Putamen (tissue), 1 donor: ENCODE measurements at places on chromosomes 4 and X.

DNA sequence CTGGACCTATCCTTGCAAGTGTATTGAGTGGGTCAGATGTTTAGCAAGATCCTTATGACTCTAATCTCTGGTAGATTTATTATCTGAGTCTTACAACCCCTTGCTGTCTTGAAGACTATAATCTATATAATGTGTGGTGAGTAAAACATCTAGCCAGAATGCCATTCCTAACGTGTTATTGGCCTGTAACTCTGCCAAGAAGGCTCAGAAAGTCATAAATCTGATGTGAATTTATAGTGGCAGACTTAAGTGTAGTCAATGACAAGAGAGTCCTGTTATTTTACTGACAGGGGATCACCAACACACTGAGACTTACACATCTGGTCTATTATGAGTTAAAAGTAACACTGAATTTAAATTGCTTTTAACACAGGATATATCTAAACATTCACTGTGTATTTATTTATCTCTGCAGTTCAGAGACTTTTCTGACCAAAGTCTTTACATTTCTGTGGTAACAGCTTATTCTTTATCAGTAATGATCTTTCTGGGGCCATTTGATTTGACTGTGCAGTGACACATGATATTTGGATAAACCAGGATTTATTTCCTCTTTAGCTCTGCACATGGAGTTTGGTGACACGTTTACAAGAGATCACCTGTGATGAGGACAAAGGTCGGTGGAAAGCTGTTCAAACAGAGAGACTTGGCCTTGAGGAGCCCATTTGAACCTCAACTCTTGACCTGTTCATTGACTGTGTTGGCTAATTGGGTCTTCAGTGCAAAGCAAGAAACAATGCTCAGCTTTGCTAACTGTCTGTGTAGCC lies 415.8 kb downstream of the STIM2 start:
- no peak for DNase-seq

- DNase-seq, result no peak
Measured at GRCh38 chrX:114930227-114930626, 87.2 kb downstream of the IL13RA2 start.

DNA sequence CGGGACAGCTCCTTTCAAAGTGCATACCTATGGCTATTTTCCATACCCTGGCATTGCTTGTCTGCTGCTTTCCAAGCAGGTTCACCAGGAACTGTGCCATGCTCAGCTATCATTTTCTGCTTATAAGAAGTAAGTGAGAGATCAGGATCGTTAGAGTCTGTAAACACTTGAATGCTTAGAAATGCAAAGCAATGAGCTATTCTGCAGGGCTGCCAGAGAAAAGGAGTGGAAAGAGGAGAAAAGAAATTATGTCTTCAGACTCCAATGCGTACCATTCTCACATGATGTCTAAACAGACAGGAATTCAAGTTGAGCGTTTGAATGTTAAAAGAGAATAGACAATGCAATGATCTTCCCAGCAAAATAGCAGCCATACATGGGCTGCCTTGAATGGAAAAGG lies 245.5 kb upstream of the SLC7A11 start:
- no peak for DNase-seq

DNA sequence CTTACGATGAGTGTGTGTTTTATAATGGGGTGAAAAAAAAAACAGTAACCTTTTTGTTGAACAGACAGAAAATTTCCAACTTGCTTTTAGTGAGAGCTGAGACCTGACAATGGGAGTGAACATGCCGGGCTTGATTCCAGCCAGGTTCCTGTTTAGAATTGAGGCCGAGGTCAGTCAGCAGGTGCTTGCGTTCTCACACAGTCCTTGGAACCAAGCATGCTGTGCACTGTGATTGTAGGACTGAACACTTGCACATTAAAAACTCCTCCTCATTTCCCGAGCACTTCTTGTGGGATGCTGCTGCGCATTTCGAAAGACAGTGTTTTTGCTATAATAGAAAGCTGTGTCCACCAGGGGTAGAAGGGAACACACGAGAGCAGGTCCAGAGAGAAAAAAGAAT lies 51.8 kb downstream of the TMEM131L start:
- no peak for DNase-seq

GRCh38 chr4:7736436-7737267 lies 203.0 kb downstream of the AFAP1 start:
- DNase-seq, result no peak
